ENCODE measurements at places on chromosomes 2 and 18. TPM values are rescaled to one million over a fixed set of nuclear protein-coding genes. Genes with fewer than 3 reads are reported as not detected.

The MAP2 gene
- 0.94 TPM for total RNA-seq

The DSC1 gene
- 0.16 TPM for total RNA-seq

The ELAC1 gene
- 4.4 TPM for total RNA-seq

The COL4A4 gene
- 0.55 TPM for total RNA-seq

The GKN2 gene
- total RNA-seq = not detected

- DNase-seq = no peak
Observed at GRCh38 chr18:12606592-12607315, 51.2 kb downstream of the SPIRE1 start.

GRCh38 chr2:19669126-19669525 is 232.7 kb downstream of the TTC32 start:
- no peak for DNase-seq

- DNase-seq = no peak
Observed at GRCh38 chr2:7420530-7420929, 503.3 kb downstream of the RNF144A start.

- DNase-seq = no peak
Observed at GRCh38 chr18:74702950-74703349, 105.3 kb downstream of the ZNF407 start.

DNA sequence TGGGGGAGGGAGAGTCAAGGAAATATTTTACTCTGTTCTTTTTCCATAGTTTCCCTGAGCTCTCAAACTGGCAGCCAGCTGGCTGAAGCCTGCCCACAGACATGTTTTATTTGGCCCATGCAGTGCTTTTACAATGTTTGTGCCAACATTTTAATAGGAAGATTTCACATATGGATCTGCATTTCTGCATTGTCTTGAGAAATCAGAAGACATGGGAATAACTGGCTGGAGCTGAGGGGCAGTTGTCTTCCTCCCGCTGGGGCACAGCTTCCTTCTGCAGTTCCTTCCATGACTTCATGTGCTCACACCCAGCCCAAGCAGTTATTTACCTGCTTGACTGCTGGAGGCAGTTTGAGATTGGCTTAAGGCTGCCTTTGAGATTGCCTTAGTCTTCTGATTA is 74.4 kb downstream of the PLCL1 start:
- no peak for DNase-seq

Measured in T-helper 17 cell (primary cell).